AG04450 (cell line): ENCODE measurements at places on chromosomes 12 and 14.

GRCh38 chr14:74492776-74493342 lies at the start of gene NPC2:
Gene NPC2, minus strand, starts transcription at chr14:74493305. Its CDS starts 31 bp downstream, at chr14:74493274.
- DNase-seq = no peak

GRCh38 chr12:57475271-57476161 lies 4.2 kb downstream of the ARHGAP9 start:
- no peak for DNase-seq

GRCh38 chr14:99630202-99630601 lies 14.7 kb upstream of the HHIPL1 start:
- DNase-seq = no peak

- no peak for DNase-seq
These were observed 28.8 kb upstream of the MAP3K9 start for GRCh38 chr14:70838076-70838475.

GRCh38 chr14:24100982-24101494 lies 6.9 kb downstream of the PCK2 start:
- DNase-seq = no peak

DNA sequence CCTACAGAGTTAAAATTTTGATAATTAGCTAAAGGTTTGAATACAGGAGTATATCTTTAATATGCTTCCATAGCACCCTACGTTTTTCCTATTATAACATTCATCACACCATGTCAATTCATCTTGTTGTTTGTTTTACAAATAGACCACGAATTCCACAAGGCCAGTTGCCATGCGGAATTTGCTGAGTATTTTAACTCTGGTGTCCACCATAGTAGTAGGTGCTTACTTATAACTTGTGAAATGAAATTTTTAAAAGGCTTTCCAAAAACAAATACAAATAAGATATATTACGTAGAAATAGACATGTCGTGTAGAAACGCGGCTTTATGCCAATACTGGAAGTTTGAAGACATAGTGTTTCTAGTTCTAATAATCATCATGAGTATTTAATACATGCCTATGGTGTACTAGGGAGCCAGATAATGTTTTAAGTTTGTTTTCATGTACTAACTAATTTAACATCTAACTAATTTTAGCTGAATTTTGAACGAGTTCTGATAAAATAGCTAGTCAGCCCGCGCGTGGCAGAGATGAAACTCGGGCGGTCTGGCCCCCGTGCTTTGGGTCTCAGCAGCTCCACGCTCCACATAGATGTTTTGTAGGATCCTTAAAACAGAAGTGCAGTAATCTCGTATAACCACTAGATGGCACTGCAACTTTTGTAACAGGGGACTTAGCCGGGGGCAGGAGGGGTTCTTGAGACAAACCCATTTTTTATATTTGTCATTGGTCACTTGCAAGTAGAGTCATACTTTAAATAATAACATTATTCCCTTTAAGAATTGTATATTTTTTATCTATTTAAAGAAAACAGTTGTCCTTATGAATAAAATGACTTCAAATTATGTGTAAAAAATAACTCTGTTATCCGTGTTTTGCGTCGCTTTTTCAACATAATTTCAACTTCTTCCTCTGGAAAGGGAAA lies 10.2 kb downstream of the CD69 start:
- DNase-seq = peak; percentile 13

GRCh38 chr12:81627336-81628189 lies 131.6 kb downstream of the PPFIA2 start:
- DNase-seq = peak; percentile 0

DNA sequence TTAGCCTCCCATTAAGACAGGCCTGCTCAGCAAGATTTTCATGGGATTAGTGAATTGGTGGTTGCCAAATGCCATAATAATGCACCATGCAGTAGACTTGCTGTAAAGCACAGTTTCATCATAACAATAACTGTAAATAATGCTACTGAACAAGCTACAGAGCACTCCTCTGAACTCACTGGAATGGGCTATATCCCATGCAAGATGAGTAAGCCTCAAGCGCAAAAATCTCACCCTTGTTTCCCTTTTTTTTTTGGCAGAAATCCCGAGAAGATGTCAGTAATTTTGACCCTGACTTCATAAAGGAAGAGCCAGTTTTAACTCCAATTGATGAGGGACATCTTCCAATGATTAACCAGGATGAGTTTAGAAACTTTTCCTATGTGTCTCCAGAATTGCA lies 145.9 kb upstream of the HIF1A start:
- DNase-seq = no peak

- no peak for DNase-seq
These were observed 49.7 kb downstream of the CCDC91 start for GRCh38 chr12:28239918-28240317.

- no peak for DNase-seq
These were observed 897 bp upstream of the TEX22 start for GRCh38 chr14:105397350-105397931.

DNA sequence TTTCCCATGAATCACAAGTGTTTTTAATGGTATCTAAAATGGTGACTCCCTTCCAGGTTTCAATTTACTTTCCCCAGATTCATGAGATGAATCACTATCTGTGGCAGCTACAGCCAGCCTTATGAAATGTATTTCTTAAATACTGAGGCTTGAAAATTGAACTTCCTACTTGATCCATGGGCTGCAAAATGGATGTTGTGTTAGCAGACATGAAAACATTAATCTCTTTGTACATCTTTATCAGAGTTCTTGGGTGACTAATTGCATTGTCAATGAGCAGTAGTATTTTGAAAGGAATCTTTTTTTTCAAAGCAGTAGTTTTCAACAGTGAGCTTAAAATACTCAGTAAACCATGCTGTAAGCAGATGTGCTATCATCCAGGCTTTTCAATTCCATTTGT lies 250.8 kb downstream of the SLC6A15 start:
- DNase-seq = no peak

GRCh38 chr14:92930737-92931602 lies 8.0 kb downstream of the CHGA start:
- DNase-seq = no peak

- DNase-seq = no peak
These were observed 81.3 kb downstream of the SSPN start for GRCh38 chr12:26276709-26277108.

- no peak for DNase-seq
These were observed 106.4 kb downstream of the PIWIL1 start for GRCh38 chr12:130444061-130444460.

GRCh38 chr12:114420944-114421335 lies 15.0 kb upstream of the TBX5 start:
- DNase-seq = no peak
